ENCODE measurements at places on chromosomes 4 and X.

- DNase-seq = no peak
These were observed 283.9 kb downstream of the IDS start for GRCh38 chrX:149221230-149221629.

DNA sequence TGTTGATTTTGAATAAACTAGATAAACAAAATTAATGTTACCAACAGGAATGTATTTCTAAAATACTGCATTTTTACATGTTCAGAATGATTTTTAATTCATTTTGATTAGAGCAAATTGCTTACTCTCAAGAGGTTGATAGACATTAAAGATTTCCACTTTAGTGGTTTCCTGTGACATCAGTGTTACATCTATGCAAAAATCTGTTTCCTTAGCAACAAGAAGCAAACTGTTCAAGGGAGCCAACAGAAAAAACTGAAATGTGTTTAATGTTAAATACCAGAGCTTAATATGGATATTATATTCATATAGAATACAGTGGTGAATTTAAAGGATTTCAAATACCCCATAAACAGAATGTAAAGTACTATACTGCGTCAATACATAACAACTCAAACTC, 277.8 kb downstream of the GABRG1 start:
- DNase-seq = no peak

DNA sequence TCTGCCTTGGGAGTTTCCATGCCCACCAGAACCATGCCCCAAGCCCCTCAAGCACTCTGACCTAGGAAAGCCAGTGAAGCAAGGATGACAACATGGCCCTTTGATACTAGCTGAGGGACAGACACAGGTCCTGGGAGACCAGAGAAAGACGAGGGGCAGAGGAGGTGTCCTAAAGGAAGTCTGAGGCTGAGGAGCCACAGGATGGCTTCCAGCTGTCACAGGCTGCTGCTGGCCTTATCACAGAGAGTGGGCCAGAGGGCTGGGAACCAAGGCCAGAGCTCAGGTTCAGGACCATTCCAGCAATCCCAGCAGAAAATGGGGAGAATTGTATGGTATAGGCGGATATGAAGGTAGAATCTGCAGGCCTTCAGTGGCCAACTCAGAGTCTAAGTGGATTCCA, 31.7 kb upstream of the MSANTD1 start:
- DNase-seq = no peak

DNA sequence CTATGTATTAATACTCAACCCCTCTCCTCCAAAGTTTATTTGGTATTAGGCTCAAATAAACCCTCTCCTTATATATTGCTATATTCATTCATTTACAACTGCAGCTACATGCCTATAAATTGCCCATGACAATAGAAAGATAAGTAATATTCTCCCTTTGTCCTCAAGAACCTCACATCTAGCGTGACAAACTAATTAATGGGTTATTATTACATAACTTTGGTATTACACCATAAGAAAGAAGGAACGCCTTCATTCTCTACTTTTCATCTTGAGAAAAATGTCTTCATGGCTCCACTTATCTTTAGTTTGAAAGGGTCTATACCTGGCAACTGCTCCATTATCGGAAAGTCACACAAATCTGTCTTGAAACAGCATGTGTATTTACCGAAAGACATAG, 157.7 kb upstream of the RASGEF1B start:
- DNase-seq = no peak

GRCh38 chr4:185685804-185686203, 126.2 kb downstream of the SORBS2 start:
- DNase-seq = no peak

- no peak for DNase-seq
These were observed 2.9 kb downstream of the SORBS2 start for GRCh38 chr4:185809121-185809520.

DNA sequence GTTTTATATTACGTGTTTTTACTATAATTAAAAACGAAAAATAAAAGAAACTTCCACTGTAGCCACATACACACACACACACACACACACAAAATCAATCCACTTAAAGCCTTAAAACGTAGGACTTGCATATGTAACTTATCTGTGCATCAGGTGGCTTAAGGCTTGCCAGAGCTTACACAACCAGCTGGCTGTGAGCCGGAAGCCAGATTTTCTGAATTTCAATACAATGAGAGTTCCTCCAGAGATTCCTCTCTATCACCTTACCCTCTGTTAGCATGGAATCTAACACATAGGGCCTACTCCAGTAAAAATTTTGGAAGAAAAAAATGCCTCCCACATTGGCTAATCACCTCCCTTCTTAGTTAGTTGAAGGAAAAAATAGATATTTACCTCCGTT, 27.9 kb upstream of the SLITRK4 start:
- DNase-seq = no peak

GRCh38 chr4:101972791-101973190, 182.3 kb downstream of the BANK1 start:
- no peak for DNase-seq

Measured in AG04449 (cell line).